Activated T-cell treated with anti-CD3 and anti-CD28 coated beads, Interleukin-2, amount 50 U/mL, for 48 hours (primary cell): ENCODE measurements at places on chromosomes 2 and 18.
A peak's percentile ranks its signal among the peaks of the same experiment; 100 is the strongest.

DNA sequence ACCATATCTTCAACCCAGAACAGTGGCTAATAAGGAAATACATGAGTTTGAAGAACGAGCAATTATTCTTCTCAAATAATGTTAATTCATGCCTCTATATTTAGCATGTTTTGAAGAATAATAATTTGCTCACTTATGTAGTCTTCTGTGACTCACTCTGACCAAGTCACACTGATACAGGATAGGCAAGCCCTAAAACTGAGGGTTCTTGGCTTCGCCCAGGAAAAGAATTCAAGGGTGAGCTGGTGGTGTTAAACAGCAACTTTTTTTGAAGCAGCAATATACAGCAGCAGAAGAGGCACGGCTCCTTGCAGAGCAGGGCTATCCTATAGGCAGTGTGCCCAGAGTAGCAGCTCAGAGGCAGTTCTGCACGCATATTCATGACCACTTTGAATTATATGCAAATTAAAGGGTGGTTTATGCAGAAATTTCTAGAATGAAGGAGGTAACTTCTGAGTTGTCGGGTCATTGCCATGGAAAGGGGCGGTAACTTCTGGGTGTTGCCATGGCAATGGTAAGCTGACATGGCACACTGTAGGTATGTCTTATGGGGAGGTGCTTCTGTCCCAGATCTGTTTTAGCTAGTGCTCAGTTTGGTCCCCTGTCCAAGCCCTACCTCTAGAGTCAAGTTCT, 200.6 kb downstream of the RND3 start:
- no peak for DNase-seq

- peak; percentile 73 for DNase-seq
Observed at GRCh38 chr2:224038049-224038829, 847 bp downstream of the SERPINE2 start.

- no peak for DNase-seq
Observed at GRCh38 chr2:217535957-217536708, 466.7 kb downstream of the TNS1 start.

- no peak for DNase-seq
Observed at GRCh38 chr18:62277045-62277444, 48.1 kb upstream of the TNFRSF11A start.

DNA sequence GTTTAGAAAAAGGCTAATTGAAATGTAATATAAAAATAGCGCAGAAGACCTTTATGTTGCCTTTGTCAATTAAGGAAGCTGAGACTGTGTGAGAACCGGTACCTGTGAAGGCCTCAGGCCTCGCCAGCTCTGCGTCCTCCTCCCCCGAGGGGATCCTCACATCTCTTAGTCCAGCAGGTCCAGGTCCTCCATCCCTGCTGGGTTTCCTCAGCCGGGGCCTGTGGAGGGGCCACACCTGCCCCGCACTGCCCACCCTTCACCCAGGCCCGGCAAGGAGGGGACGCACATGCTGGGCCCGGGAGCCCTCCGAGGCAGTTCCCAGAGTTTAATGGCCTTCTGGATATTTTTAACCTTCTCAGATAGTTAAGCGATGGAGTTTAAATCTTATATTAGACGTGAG, 3.5 kb downstream of the KCNG2 start:
- no peak for DNase-seq

GRCh38 chr2:169237286-169237685, 125.0 kb downstream of the LRP2 start:
- DNase-seq, result no peak

DNA sequence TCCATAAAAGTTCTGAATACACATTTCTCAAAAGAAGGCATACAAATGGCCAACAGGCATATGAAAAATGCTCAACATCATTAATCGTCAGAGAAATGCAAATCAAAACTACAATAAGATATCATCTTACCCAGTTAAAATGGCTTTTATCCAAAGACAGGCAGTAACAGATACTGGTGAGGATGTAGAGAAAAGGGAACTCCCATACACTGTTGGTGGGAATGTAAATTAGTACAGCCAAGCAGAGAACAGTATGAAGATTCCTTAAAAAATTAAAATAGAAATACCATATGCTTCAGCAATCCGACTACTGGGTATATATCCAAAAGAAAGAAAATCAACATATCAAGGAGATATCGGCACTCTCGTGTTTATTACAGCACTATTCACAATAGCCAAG, 1312.5 kb downstream of the DSC3 start:
- DNase-seq, result no peak

GRCh38 chr18:73778032-73778359, 369.6 kb downstream of the FBXO15 start:
- DNase-seq, result no peak

- DNase-seq, result no peak
Observed at GRCh38 chr2:16671760-16672159, 6.1 kb upstream of the CYRIA start.

GRCh38 chr2:105849431-105850179, 104.9 kb downstream of the NCK2 start:
- DNase-seq, result no peak

- no peak for DNase-seq
Observed at GRCh38 chr2:238975408-238975807, 127.5 kb downstream of the TWIST2 start.

- DNase-seq, result peak; percentile 86
Observed at GRCh38 chr2:95345563-95346230, 48.5 kb downstream of the KCNIP3 start.

DNA sequence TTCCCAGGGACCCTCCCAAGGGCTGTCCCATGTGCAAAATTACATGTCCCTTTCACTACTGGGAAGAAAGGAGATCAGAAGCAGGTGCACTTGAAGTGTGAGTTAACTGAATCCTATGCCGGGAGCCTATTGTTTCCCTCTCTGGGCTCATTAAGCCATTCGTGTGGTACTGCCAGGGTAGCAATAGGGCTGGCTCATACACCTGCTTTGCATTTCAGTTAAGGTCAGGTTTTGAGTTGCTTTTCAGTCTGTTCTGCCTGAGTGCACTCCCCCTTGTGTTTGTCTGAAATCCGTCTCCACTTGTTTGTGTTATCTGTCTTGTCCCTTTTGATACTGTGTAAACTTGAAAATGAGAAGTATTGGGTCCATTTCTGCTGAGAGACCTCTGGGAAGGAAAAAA, 1232.6 kb upstream of the NRXN1 start:
- no peak for DNase-seq

DNA sequence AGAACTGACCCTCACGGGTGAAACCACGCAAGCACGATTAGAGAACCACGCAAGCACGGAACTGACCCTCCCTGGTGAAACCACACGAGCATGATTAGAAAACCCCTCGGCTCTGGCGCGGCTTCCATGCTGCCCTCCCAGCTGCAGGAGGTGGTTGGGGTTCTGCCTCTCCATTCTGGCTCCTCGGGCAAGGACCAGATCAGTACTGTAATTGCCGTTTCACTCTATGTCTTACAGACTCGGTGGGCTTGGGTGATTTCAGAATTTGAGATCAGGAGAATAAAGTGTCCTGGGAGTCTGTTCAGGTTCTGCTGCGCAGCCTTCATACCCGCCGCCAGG, 58.3 kb upstream of the KCNG2 start:
- DNase-seq, result no peak

DNA sequence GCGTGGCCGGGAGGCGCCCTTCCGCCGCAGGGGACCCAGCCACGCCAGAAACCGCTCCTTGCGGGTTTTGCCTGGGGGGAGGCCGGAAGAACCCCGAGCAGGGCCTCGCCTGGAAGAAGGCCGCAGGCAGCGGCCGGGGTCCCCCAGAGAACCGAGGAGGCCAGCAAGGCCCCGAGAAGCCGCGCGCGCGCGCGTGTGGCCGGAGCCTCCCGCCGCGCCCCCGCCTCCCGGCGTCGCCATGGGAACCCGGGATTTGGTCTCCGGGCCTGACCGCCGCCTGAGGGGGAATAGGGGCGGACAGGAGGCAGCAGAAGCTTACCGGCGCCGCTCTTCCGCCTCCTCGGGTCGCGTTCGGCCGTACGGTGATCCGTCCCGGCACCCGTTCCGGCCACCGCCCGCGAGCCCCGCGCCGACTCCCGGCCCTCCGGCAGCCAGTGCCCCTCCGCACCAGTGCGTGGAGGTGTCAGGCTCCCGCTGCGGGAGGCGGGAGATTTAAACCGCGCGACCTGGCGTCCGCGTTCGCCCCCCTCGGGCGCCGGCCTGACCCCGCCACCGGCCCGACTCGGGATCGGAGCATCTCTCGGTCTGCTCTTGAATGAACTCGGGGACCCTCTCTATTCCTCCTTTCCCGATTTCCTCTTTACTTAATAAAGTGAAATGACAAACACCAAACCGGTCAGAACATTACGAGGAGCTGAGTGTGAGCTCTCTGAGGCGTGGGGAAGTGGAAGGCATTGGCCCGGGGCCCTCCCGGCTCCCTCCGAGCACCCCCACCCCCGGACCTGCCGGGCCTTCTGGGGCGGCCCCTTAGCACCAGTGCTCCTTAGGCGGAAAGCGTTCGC, at the start of gene ICA1L:
ICA1L (minus strand) TSS at position 467 of the 842 bp plus-strand sequence. CDS start 42,757 bp downstream, outside the sequence.
- peak; percentile 77 for DNase-seq

GRCh38 chr18:69559604-69560003, 158.9 kb downstream of the DOK6 start:
- DNase-seq, result no peak

DNA sequence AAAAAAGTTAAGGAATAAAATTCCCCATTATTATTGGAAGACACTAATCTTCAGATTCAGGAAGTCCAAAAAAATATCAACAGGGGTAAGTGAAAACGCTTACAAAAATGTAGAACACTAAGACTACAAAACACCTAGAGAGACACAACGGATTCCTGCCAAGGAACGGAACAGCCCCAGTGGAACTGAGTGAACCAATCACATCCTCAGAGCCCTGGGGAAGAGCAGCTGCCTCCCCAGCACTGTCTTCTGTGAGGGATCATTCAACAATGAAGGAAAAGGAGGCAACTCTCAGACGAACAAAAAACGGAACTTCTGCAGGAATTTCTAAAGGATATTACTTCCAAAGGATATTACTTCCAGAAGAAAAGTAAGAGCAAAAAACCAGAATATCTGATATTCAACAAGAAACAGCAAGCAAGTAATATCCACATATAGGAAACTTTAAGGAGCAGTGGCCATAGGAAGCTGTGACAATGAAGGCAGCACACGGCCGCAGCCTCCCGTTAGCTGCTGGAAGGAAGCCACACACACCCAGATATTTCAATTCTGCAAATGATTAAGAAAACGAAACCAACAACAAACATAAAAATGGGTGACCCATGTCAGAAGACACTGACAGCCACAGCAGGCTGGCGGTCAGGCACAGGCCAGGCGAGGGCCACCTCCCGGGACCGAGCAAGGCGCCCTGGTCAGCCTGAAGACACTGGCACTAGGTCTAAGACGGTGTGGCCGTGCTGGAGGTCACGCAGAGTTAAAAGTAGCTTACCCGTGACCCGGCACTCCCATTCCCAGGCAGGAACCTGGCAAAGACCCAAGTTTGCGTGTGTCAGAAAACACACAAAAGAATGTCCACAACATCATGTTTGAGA, 81.8 kb downstream of the HDAC4 start:
- peak; percentile 17 for DNase-seq

DNA sequence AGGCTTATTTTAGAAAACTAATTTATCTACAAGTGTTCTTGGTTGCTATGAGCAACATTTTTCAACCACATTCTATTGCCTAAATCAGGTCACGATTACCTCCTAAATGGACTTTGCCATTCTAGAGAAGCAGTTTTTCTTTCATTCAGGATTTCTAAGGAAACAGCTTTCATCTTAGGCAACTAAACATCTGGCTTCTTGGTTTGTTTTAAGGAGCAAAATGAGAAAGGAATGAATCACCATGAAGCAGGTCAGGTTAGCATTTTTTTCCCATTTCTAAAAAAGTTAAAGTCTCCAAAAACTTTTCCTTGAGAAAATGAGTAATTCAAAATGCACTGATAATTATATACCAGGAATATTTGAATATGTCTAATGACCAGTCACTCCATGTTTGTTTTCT, 114.8 kb downstream of the GAREM1 start:
- no peak for DNase-seq

- no peak for DNase-seq
Observed at GRCh38 chr2:206051912-206052311, 34.1 kb downstream of the INO80D start.

DNA sequence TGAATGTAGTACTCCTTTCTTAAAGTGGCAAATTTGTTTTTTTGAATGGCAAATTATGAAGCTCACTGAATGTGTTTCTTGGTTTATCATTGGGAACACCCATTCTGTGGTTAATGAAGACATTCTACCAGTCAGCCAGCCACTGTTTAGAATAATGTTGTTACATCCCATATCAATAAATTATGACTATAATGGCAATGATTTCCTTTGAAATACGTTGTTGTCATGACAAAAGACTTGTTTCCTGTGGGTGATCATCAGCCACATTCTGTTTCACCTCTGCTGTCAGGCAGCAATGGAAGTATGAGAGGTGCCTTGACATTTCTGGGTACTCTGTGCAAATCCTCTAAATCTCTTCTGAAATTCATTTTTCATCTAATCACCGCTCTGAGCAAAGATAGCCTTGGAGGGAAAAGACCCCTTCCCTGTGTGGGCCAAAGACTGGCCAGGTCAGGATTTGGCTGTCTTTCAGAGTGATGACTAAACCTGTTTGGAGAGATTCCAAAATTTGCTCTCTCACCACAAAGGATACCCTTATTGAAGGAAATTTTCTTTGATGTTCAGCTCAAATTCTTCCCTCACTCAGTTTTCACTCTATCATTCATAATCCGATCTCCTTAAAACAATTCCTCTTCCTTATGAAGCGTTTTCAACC, 869.2 kb downstream of the BCL11A start:
- DNase-seq, result no peak

DNA sequence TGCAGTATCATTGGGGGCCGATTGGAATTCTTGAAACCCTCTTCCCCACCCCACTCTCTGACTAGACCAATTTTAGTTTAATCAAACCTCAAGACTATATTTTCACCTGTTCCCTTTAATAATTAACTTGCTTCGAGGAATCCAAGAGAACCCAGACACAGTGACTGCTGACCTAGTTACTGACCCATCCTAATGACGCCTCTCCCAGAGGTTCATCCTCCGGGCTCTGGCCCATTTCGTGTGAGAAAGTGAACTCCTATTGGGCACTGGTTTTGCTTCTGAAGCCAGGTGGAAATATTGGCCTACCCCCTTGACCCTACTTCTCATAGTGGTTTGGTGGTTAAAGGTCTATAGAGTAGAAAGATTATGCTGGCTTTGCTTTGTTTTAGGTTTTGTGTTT, 39.9 kb downstream of the RPL37A start:
- no peak for DNase-seq

GRCh38 chr2:200406379-200406778, 99.9 kb downstream of the SPATS2L start:
- DNase-seq, result no peak

DNA sequence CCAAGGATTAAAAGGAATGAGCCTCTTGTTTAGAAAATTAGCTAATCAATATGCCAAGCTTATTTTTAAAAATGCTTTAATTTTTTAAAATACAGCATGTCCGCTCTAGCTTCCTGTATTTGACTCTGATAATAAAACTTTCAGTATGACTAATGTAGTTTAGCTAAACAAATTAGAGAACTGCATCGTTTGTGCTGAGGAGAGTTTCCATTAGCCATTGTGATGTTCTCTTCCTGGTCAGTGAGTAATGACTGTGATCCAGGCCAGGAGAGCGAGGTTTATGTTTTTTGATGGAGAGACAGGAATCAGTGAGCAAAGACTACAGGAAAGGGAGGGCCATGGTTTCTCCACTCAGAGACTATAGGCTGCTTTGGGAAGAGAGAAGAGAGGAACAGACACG, 237.2 kb upstream of the ETAA1 start:
- no peak for DNase-seq
